Lung (tissue), 17 donors: ENCODE measurements at places on chromosomes 1 and 21. TPM values are rescaled to one million over a fixed set of nuclear protein-coding genes. Genes with fewer than 3 reads are reported as not detected.
A peak's percentile ranks its signal among the peaks of the same experiment; 100 is the strongest.

The DCST2 gene
- total RNA-seq = 1.7 TPM

The IFT25 gene
- total RNA-seq = 46.1 TPM

GRCh38 chr21:35615325-35615724 lies 445.0 kb downstream of the SETD4 start:
- H3K4me3 ChIP-seq = no peak overlapping the region
- DNase-seq = no peak
- H3K27ac ChIP-seq = no peak overlapping the region
- no peaks in the 10 kb centered on the region for H3K27me3 ChIP-seq
- no peaks in the 10 kb centered on the region for H3K36me3 ChIP-seq

DNA sequence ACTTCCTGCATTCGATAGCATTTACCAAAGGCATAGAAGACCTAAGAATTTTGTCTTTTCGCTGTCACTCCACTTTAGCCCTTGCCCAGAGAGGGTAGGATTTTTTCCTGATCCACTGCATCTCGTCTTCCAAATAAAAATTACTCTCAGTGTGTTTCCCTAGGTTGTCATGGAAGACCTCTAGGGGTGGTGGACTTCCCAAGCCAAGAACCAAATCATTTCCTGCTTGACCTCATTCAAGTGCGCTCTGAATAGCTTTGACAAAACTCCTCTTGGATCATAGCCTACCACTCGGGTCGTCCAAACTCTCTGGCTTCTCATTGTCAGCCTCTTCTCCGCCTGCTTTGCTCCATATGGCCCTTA lies 431 bp upstream of the C1orf52 start:
- H3K27me3 ChIP-seq = no peaks in the 10 kb centered on the region
- H3K27ac ChIP-seq = peak overlapping the region; percentile 83
- H3K4me3 ChIP-seq = no peak overlapping the region

DNA sequence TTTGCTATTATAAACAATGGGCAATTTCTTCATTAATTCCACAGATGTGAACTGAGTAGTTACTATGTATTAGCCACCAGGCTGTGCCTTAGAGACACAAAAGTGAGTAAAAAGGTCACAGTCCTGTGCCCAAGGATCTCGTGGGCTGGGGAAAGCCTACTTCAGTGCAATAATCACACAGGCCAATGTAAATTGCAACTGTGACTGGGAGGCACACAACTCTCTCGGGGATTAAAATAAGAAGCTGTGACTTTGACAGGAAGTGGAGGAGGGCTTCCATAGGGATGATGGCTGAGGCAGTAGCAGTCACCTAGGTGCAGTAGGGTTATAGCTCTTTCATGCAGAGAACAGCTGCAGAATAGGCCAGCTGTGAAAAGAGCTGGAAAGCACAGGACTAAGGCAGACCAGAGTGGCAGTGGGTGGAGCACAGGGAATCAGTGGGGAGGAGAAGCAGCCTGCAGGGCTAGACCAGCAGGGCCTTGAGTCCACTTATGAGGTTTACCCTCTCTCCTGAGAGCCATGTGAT lies 121.9 kb downstream of the MAB21L3 start:
- DNase-seq = no peak
- no peaks in the 10 kb centered on the region for H3K36me3 ChIP-seq
- no peak overlapping the region for H3K27ac ChIP-seq
- no peaks in the 10 kb centered on the region for H3K4me1 ChIP-seq
- no peaks in the 10 kb centered on the region for H3K27me3 ChIP-seq

DNA sequence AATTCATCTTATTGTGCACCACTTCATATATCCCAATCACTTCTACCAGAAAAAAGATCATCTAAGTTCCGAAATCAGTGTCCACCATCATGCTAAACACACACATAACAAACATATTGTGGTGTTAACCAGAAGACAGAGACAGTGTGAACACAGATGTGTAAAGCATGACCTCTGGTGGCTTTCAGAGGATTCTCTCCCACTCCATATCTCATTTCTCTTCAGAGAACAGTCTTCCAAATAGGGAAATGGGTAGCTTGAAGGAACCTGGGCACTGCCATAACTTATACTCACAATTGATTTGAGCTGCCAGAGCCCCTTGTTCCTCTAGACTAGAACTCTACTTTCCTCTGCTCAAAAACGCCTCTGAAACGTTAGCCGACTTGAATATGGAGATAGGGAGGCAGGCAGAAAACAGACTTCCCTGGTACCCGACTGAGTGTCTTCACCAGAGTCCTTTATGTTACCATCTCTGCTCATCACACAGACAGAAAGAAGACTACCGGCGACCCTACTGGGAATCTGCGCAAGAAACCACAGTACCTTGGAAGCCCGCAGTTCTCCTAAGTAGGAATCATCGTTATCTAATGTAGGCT lies 1.8 kb upstream of the ELAPOR1 start:
- DNase-seq = peak; percentile 48
- peaks cover 2% of the 10 kb centered on the region for H3K4me1 ChIP-seq
- H3K27me3 ChIP-seq = no peaks in the 10 kb centered on the region
- no peaks in the 10 kb centered on the region for H3K36me3 ChIP-seq
- no peak overlapping the region for H3K27ac ChIP-seq
- H3K4me3 ChIP-seq = no peak overlapping the region

GRCh38 chr1:223834660-223835263 lies 11.0 kb downstream of the TP53BP2 start:
- H3K27me3 ChIP-seq = no peaks in the 10 kb centered on the region
- peak; percentile 35 for DNase-seq
- peak overlapping the region; percentile 7 for H3K27ac ChIP-seq
- no peak overlapping the region for H3K4me3 ChIP-seq

DNA sequence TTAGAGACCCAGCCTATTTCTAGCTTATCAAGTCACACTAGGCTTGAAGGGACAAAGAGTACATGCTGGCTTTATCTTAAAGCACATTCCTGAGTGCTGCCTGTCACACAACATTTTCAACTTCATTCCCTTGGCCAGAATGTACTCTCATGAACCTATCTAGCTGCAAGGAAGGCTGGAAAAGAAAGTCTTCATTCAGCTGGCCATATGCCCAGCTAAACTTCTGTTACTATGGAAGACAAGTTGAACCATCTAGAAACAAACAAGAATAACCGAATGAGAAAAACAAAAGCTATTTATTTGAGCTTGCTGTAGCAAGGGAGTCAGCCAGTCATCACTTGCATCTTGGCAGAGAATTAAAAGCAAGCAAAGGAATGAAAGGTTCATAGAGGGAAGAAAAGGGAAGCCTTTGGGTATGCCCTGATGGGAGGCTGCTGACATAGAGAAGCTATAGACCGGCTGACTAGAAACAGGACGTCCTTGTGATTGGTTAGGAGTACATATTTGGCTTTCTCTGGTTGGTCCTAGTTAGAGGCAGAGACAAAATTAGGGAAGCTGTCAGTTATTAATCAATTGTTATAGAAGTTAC lies 108.4 kb downstream of the NEK7 start:
- no peaks in the 10 kb centered on the region for H3K36me3 ChIP-seq
- peak; percentile 75 for DNase-seq
- H3K27me3 ChIP-seq = no peaks in the 10 kb centered on the region
- H3K4me1 ChIP-seq = peaks cover 18% of the 10 kb centered on the region
- no peak overlapping the region for H3K27ac ChIP-seq
- H3K4me3 ChIP-seq = no peak overlapping the region

DNA sequence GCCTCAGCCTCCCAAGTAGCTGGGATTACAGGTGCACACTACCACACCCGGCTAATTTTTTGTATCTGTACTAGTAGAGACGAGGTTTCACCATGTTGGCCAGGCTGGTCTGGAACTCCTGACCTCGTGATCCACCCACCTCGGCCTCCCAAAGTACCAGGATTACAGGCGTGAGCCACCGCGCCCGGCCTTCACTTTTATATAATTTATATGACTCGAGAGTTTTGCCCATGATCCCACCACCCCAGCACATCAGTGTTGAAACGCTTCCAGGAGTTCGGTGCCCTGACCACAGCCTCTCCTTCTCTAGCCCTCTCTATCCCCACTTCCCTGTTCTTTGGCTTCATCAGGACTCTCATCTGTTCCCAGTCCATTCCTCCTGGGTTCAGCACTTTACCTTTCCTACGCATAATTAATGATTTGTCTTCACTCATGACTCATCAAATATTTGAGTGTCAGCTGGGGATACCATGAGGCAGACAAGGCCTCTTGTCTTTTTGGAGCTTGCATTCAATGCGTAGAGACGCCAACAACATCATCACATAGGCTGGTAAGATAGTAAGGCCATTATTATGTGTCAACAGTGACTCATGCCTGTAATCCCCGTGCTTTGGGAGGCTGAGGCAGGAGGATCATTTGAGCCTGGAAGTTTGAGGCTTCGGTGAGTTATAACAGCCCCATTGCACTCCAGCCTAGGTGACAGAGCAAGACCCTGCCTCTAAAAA lies 1.4 kb downstream of the PMF1 start:
- H3K4me3 ChIP-seq = no peak overlapping the region
- peaks cover 12% of the 10 kb centered on the region for H3K36me3 ChIP-seq
- H3K27me3 ChIP-seq = no peaks in the 10 kb centered on the region
- H3K27ac ChIP-seq = peak overlapping the region; percentile 99
- H3K4me1 ChIP-seq = peaks cover 16% of the 10 kb centered on the region
- no peak for DNase-seq

DNA sequence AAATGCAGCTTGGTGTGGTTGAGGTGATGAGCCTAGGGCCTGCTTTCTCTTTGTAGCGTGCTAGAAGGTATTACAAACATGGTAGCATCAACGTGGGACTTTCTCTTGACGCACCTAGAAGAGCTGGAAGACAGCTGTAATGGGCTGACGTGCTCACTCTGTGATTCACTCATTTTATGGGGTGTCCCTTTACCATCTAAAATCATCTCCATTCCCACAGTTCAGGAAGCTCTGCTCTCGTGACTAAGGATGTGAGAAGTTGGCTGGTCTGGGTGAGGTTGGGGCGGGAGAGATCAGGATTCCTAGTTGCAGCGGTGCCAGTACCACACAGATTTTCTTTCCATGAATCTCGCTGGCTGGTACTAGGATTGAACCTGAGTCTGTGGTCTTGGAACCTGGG lies 4.2 kb downstream of the HTR6 start:
- no peak overlapping the region for H3K27ac ChIP-seq
- H3K36me3 ChIP-seq = no peaks in the 10 kb centered on the region
- H3K27me3 ChIP-seq = peaks cover 11% of the 10 kb centered on the region
- no peak for DNase-seq
- peaks cover 1% of the 10 kb centered on the region for H3K4me1 ChIP-seq

GRCh38 chr1:155019377-155020245 lies 14.0 kb downstream of the DCST2 start:
- no peak for DNase-seq
- H3K4me3 ChIP-seq = no peak overlapping the region
- peaks cover 23% of the 10 kb centered on the region for H3K36me3 ChIP-seq
- H3K4me1 ChIP-seq = peaks cover 10% of the 10 kb centered on the region
- H3K27me3 ChIP-seq = no peaks in the 10 kb centered on the region

DNA sequence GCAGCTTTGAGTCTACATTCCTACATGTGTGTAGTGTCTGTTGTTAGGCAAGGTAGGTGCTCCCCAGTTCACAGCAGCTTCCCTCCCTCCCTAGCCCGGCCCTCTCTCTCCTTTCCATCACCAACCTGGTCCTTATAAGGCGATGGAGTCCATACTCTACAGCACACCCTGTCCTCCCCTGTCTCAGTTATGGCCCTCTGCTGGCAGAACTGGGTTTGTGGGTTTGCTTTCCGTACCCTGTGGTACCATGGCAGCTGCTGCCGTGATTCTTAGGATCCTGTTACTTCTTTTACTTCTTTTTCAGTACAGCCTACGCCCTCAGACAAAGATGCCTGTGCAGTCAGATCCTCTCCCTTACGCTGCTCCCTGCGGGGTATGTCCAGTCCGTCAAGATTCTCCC lies 31.7 kb downstream of the AK5 start:
- H3K36me3 ChIP-seq = no peaks in the 10 kb centered on the region
- no peak overlapping the region for H3K4me3 ChIP-seq
- peak; percentile 11 for DNase-seq
- no peaks in the 10 kb centered on the region for H3K27me3 ChIP-seq
- H3K4me1 ChIP-seq = no peaks in the 10 kb centered on the region

GRCh38 chr1:201667479-201667878 lies 128.6 kb downstream of the NAV1 start:
- H3K4me1 ChIP-seq = no peaks in the 10 kb centered on the region
- no peak overlapping the region for H3K27ac ChIP-seq
- H3K4me3 ChIP-seq = no peak overlapping the region

DNA sequence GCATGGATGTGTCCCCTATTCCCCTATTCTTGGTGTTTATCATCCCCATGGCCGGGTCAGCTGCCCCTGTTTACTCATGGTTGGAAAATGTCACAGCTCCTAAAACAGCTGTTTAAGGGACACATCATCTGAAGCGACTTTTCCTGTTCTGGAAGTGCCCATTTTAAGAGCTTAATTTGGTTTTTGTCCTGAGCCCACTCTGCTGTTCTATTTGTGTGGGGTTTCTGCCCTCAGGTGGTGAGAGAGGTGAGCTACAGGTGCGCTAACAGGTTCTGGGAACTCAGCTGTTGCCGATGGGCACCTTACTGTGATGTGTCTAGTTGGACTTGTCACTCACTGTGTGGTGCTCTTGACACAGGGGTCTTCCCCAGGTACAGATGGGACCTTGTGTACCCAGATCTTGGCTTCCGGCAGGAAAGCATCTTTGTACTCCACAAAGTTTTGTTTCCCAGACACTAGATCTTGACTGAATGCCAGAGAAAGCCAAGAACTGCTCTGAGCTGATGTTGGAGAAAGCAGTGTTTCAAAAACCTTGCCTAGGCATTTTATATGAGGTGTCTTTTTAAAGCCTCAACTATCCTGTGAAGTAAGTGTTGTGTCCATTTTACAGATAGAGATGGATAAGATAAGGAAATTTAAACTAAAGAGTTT lies 59.0 kb upstream of the CD1D start:
- no peaks in the 10 kb centered on the region for H3K4me1 ChIP-seq
- no peaks in the 10 kb centered on the region for H3K27me3 ChIP-seq
- peak; percentile 52 for DNase-seq
- no peak overlapping the region for H3K27ac ChIP-seq
- H3K36me3 ChIP-seq = no peaks in the 10 kb centered on the region
- no peak overlapping the region for H3K4me3 ChIP-seq

DNA sequence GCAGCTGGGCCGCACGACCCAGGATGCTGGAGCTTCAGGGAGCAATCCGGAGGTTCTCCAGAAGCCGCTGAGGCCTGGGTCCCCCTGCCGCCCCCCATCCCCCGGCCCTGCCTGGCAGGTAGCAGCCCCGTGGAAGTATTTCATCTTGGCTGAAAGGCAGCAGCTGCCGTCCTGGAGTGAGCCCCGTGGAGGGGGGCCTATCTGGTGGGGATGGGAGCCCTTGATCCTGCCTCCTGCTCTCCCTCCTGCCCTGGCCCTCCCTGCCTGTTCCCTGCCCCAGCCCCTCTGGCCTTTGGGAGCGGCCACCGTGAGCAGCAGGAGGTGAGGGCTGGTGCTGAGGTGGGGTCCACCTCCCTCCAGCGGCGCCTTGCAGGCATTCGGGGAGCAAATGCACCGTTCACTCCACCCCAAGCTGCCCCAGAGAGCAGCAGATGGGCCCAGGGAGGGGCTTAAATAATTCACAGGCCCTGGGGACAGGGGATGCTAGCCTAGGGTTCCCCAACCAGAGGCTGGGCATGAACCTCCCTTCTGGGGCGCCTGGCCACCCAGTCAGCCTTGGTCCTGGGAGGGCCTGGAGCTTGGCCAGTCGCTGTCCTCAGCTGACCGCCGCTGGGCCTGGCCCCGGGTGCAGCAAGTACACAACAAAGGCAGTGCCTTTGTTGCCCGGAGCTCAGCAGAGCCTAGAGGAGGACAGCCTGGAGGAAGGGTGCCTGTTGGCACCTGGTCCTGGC lies 23.7 kb upstream of the PLCH2 start:
- H3K4me3 ChIP-seq = no peak overlapping the region
- H3K4me1 ChIP-seq = peaks cover 7% of the 10 kb centered on the region
- no peak for DNase-seq
- no peak overlapping the region for H3K27ac ChIP-seq
- H3K36me3 ChIP-seq = no peaks in the 10 kb centered on the region
- H3K27me3 ChIP-seq = no peaks in the 10 kb centered on the region

- no peaks in the 10 kb centered on the region for H3K4me1 ChIP-seq
- H3K4me3 ChIP-seq = no peak overlapping the region
- no peak for DNase-seq
- H3K27ac ChIP-seq = no peak overlapping the region
Measured at GRCh38 chr1:18217398-18218043, 109.9 kb downstream of the IGSF21 start.
